AG04449 (cell line): ENCODE measurements at places on chromosomes 11 and 22.

DNA sequence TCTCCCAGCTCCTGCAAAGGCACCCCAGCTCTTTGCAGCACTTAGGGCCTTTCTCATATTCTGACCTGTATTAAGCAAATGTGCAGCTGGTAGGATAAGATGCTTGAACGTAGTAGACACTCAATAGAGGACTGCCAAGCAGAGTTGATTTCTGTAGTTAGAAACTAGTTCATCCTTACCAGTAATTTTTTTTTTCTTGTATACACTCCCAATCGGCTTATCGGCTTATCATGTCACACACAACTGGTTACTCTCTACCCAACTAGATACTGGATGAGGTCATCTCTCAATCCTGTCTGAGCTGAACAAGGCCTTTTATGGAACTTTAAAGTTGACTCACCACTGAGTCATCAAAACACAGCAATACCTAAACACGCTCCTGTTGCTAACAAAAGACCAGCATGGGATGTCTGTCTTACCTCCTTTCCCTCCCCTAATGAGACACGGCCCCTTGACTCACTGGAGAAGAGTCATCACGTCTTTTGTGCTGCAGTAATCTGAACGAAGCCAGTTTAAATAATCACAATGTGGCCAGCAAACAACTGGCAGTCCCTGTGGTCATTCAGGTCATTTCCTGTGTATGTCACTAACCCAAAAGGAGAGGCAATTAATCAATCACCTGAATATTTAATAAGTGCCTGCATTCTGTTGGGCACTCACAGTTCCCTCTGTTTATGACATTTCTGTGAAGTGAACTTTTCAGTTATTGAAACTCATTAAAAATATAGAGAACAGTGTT lies 7.5 kb upstream of the WEE1 start:
- peak; percentile 100 for DNase-seq

DNA sequence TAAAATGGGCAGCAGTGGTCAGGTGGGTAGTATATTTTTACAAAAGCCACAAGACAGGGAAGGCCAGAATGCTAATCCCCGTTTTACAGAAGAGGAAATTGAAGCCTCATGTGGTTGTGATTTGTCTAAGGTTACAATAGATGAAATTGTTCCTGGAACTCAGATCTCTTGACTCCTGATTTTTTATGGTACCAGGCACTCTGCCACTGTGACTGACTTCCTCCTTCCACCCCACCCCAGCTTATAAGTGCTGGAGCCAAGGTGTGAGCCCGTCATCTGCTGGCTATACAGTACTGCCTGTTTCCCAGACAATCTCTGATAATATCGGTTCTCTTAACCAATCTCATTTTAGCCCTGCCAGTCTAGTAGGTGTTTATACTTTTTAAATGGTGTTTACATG lies 1.9 kb downstream of the SLC5A1 start:
- no peak for DNase-seq

GRCh38 chr22:45226503-45227186 lies 14.0 kb downstream of the KIAA0930 start:
- DNase-seq, result no peak

GRCh38 chr22:20748731-20749428 lies 25.0 kb upstream of the SERPIND1 start:
- peak; percentile 26 for DNase-seq

GRCh38 chr11:90512846-90513245 lies 290.0 kb upstream of the CHORDC1 start:
- no peak for DNase-seq

- DNase-seq, result peak; percentile 24
Measured at GRCh38 chr11:113730887-113731726, 25.0 kb upstream of the TMPRSS5 start.

- no peak for DNase-seq
Measured at GRCh38 chr11:70663815-70664214, 265.5 kb downstream of the CTTN start.

- peak; percentile 68 for DNase-seq
Measured at GRCh38 chr11:132126973-132127899, 756.8 kb downstream of the NTM start.

- no peak for DNase-seq
Measured at GRCh38 chr11:30091737-30092136, 74.9 kb upstream of the KCNA4 start.

GRCh38 chr22:23555118-23555517 lies 25.0 kb downstream of the IGLL1 start:
- no peak for DNase-seq

DNA sequence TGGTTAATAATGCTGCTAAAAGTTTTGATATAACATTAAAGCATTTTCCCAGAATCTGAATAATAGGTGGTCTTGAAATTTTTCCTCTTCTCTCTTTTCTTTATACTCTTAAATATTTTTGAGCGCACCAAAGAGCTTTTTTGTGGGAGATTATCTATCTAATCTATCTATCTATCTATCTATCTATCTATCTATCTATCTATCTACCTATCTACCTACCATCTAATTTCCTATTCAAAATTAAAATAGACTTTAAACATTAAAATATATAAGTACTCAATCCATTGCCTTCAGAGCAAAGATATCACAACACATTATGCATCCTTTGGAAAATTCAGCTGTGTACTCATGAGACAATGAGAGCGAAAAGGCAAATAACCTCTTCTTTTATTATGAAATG lies 55.8 kb downstream of the ELMOD1 start:
- no peak for DNase-seq

DNA sequence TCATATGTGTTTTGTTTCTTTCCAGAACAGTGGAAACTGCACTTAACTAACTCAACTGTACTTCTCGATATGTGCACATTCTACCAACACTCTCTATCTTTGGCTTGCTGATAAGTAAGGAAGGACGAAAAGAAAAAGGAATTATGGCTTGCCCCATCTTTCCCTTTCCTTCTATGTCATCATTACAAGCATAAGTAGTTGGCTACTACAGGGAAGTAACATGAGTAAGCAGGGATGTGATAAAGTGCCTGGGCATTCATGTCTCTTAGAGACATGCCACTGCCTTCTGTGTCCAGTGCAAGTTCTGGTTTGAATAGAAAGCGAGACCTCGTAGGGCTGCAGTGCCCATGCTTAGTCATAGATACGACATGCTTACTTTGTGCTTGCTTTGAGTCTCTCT lies 342.5 kb downstream of the ETS1 start:
- no peak for DNase-seq

- DNase-seq, result no peak
Measured at GRCh38 chr22:50252082-50253045, 1.3 kb upstream of the HDAC10 start.

- no peak for DNase-seq
Measured at GRCh38 chr11:116162886-116163230, 609.9 kb downstream of the BUD13 start.

DNA sequence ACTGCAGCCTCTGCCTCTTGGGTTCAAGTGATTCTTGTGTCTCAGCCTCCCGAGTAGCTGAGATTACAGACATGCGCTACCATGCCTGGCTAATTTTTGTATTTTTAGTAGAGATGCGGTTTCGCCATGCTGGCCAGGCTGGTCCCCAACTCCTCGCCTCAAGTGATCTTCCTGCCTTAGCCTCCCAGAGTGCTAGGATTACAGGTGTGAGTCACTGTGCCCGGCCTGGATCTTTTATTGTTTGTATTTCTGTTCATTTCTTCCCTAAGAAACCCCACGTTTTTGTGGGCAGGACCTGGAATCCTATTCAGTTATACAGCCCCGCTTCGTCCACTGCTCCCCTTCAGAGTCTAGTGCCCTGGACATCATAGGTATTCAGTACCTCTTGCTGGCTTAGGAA lies 28.7 kb downstream of the ZBTB16 start:
- no peak for DNase-seq

GRCh38 chr11:64586366-64586765 lies 4.7 kb upstream of the SLC22A12 start:
- DNase-seq, result no peak

GRCh38 chr11:132409573-132410355 lies 1039.3 kb downstream of the NTM start:
- no peak for DNase-seq

DNA sequence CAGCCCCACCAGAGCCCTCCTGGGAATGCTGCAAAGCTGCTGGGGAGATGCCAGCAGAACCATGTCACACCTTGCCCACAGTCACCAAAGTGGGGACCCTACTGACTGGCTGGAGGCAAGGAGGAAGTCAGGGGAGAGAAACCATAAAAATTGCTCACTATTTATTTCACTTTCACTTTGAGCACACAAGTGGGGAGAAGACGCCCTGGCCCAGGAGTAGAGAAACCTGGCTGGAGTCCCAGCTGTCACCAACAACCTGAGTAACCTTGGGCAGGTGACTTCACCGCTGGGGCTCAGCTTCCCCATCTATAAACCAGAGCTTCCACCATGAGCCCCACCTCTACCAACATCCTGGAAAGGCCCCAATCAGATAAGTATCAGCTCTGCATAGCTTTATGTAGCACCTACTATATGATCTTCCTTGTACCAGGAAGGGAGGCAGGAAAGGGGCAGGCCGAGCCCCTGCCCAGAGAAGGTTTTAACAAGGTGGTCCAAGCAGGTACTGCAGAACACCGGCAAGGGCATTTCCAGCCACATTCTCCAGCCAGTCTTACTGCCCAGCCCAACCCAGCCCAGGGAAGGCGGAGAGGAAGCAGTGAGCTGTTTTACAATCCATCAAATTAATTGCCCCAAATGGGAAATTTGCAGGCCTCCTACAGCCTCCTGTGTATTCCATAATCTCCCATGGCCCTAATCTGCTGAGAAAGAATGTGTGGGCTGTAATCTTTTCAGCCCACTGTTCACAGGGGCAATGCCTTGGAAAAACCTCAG lies 27.6 kb downstream of the PLEKHA7 start:
- no peak for DNase-seq

- no peak for DNase-seq
Measured at GRCh38 chr11:110481523-110481922, 51.8 kb downstream of the FDX1 start.

- no peak for DNase-seq
Measured at GRCh38 chr11:61805146-61805545, 11.7 kb downstream of the FADS1 start.

- DNase-seq, result no peak
Measured at GRCh38 chr22:45968003-45968650, 8.8 kb downstream of the WNT7B start.

- no peak for DNase-seq
Measured at GRCh38 chr11:16292167-16292859, 64.0 kb downstream of the SOX6 start.

GRCh38 chr22:47139790-47140119 lies 377.3 kb downstream of the TBC1D22A start:
- DNase-seq, result no peak

DNA sequence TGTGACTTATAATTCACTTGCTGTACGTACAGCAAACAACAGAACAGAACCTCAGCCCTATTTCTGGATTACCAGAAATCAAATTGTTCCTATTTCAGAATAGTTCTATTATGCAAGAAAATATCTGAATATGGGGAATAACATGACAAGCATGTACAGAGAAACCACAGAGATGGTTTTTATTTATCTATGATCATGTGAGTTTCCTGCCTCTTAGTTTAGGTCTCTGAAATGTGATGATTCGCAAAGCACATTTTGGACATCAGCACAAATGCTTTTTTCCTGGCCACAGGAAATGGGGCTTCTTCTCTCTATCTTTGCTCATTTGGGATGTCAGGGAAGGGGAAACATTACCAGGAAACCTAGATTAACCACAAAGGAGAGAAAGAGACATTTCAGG lies 266.7 kb upstream of the CTSC start:
- peak; percentile 23 for DNase-seq

- DNase-seq, result no peak
Measured at GRCh38 chr11:134539285-134539684, 127.2 kb upstream of the B3GAT1 start.

GRCh38 chr22:34946339-34946985 lies 119.5 kb upstream of the ISX start:
- no peak for DNase-seq

- DNase-seq, result no peak
Measured at GRCh38 chr22:41905411-41906202, 9.3 kb downstream of the SHISA8 start.

DNA sequence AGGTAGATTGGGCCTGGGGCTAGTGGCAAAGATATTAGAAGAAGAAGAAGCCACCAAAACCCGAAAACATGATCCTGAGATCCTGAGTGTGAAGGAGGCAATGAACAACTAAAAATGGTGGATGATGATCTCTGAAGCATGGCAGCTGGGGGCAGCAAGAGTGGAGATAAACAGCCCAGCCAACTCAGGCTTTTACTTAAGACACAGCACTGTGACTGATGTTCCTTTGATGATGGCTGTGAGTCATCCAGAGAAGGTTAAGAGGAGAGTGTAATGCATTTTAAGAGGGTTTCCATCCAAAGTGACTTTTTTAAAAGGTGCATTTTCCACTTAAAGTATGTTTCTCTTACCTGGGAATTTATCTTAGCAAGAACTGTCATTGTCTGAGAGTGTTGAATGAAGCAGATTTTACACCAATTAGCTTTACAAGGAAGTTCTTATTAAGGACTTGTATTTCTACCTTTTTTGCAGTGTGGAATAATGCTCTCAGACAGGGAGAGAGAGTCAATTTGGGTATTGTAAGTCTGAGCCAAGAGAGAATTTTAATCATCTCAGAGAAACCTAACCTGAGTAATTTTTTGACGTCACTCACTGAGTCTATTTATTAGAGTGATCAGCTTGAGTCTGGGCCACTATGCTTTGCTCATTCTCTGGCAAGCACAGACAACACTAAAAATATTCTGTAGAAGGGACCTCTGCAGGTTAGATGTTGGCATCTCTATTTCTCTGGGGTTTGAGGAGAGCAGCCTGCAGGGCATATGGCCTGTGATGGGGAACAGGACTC lies 14.1 kb upstream of the CALCB start:
- DNase-seq, result no peak

DNA sequence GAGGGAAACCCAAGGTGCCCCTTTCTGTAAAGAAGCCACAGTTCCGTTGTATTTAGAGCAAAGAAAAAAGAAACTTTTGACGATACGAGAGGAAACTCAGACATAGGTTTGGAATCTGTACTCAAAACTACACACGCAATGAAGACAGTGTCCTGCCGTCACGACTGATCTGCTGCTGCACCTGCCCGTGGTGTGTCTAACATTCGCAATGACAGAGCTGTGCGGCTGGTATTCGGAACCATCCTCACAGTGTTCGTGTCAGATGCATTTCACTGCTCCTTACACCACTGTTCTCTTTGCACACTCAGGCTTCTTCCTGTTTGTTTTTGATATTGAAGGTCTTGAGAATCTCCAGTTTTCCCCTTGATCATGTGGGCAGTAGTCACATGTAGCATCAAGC lies 84.8 kb downstream of the RTL6 start:
- no peak for DNase-seq

DNA sequence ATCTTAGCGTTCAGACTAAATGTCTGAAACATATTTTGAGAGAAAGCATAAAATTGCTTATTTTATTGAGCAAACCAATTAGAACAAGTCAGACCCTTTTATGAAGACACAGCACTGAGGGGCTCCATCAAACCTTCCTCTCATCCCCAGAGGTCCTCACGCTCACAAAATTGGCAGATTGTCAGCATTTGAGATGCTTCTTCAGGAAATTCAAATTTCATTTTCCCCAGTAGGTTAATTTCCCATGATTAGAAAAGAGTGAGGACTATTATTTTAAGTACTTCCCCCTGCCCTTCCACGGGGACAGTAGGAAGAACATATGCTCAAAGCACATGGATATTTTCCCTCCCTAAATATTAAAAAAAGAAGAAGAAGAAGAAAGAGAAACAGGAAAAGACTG lies 851.8 kb downstream of the BRD1 start:
- no peak for DNase-seq
